Anterior cingulate cortex (tissue), 58 donors: ENCODE measurements at places on chromosomes 2 and 18.

GRCh38 chr2:205117125-205117524 lies 565.2 kb upstream of the NRP2 start:
- DNase-seq, result no peak

- DNase-seq, result no peak
Measured at GRCh38 chr2:10655499-10656225, 34.1 kb downstream of the NOL10 start.

DNA sequence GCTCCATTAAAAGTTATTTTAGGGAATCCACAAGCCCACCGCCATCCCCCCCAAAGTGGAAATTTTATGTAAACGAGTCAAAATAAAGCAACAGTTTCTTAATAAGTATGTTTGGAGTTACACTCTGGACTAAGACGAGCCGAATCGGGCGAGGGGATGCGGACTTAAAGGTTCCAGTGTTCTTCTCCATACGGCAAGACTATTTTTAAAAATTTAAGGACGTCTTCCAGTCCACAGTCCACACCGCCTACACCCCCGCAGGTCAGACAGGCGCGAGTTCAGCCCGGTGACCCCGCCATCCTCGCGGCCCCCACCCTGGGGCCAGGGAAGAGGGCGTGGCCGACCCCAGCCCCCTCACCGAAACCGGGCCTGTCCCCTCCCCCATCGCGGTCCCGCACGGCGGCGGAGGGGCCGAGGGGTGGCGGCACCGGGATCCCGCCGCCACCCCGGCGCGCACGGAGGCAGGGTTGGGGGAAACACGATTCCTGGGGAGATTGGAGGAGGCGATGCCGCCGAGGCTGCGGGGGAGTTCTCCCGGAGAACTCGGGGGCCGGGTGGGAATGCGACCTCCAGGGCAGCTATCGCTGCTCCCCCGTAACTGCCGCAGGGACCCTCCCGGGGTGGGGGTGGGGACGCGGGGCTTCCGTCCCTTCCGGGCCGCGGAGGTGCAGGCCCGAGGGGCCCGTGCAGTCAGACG lies 24.5 kb upstream of the SMAD7 start:
- DNase-seq, result no peak

GRCh38 chr2:32136097-32136496 lies 29.6 kb upstream of the SLC30A6 start:
- DNase-seq, result no peak

DNA sequence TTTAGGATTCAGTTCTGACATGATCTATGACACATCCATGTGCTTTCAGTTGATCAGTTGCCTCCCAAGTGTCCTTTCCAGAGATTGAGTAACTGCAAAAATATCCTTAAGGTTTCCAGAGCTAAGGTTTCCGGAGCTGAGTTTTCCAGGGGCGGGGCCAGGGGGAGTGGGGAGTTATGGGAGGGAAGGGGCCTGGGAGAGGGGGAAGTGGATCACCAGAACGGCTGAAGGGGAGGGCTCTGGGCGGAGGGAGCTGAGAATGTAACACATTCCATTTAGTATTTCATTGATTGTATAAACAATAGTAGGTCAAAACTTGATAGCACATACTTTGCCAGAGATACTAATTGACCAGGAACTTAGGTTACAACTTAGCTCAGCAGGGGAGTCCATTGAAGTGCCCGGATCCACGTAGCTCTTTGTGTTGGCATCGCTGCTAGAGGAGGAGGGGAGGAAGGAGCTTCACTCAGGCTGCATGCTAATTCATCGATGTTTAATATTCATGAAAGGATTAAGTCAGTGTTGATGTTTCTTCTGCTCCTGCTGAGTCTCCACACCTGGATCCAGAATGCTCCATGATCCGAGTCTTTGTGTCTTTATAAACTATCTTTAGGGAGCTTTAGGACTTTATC lies 289.8 kb downstream of the ALPK2 start:
- no peak for DNase-seq

DNA sequence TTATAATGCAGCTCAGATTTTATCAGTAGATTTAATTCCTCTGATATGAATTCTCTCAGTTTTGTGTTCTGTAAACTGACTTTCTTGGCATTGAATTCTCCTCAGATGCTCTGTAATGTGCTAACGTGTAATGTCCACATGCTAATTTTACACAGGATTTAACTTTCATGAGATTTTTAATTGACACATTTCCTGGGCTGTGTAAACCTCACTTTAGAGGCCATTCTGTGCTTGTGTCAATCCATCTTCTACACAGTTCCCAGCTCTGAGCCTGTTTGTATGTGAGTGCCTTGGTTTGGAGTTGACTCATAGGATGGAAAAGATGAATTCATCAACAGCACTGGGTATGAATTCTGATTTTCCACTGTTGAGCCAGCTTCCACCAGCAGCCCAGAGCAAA lies 476.7 kb upstream of the GCFC2 start:
- DNase-seq, result no peak

- DNase-seq, result no peak
Measured at GRCh38 chr2:86520153-86520552, 43.1 kb downstream of the CHMP3 start.

- no peak for DNase-seq
Measured at GRCh38 chr2:66545258-66545657, 110.3 kb downstream of the MEIS1 start.

DNA sequence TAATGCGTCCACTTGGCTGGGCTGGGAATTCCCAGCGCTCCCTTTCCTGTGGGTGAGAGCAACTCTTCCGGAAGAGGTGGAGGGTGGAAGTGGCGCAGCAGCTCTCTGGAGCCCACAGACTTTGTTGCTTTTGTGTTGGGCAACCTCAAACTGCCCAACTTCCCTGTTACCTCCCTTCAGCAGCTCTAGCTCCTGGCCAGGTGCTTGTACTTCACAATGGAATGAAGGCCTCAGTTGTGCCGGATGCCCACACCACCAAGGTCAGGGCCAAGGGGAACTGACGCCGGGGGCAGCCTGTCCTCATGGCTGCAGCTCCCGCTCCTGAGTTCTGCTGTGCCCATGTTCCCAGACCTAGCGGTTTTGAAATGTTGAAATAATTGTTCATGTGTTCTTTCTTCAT lies 322.9 kb downstream of the GALR1 start:
- no peak for DNase-seq

DNA sequence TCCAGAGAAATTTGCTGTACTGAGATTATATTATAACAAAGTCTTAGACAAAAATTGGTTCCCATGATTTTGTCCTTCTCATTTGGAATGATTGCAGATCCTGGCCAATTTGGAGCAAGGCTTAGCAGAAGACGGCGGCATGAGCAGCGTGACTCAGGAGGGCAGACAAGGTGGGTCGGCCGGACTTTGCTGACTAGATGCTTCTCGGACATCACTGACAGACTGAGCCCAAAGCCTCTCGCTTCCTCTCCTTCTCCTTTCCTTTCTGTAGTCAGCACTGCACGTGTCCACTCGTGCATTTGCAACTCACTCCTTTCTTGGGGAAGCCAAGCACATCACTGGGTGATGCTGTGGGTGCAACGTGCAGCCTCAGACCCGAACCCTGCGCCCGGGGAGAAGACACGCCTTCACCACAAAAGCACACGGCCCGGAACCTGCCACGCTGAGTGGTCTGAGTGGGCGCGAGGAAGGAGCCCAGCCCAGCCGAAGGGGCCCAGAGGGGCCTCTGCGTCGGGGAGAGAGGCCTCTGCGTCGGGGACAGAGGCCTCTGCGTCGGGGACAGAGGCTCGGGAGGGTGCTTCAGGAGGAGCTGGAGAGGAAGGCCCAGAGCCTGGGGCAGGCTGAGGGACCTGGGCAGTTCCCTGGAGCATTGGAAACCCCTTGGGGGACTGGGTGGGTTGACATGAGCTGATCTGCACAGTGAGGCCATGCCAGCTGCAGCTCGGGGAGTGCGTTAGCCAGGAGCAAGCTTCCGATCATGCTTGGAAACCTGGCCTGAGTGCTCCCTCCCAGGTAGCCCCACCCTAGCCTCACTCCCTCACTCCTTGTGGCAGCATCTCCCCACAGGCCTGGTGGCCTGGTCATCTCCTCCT lies 61.6 kb downstream of the ADI1 start:
- no peak for DNase-seq

DNA sequence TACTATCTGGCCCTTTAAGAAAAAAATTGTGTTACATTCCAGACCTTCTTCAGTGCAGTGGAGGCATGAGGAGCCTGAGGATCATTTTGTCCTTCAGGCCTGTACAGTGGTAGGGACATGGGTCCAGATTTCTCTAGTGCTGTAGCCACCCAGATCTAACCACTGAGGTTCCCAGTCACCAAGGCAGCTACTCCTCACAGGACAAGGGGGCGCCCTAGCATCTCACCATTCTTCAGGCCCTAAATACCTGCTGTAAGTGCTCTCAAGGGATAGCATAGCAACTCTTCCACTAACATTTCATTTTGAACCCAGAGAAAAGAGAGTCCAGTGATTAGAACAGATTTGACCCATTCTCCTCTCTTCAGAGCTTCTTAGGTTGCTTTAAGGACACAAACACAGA lies 1533.0 kb downstream of the LRP1B start:
- no peak for DNase-seq

DNA sequence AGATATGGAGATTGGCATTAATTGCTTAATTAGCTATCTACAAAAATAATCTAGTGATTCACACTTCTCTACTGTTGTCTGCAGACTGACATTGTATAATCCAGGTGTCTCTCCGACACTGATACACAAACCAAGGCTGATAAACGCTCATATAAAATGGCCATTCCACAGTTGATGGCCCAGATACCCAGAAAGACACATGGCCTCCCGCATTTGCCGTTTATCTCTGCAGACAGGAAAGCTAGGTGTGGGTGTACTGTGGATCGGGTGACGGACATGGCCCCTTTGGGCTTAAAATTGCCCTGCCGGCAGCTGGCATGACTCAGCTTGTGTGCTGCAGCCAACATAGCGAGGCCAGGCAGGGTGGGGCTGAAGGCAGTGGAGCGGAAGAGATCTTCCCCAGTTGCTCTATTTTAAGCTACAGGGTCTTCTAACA lies 18.5 kb downstream of the PMAIP1 start:
- no peak for DNase-seq

GRCh38 chr2:99217929-99218501 lies 37.0 kb downstream of the MRPL30 start:
- no peak for DNase-seq

GRCh38 chr2:205169012-205169411 lies 513.3 kb upstream of the NRP2 start:
- no peak for DNase-seq

GRCh38 chr18:8688816-8689215 lies 16.5 kb upstream of the MTCL1 start:
- no peak for DNase-seq
